ENCODE measurements at places on chromosomes 3 and 15.

GRCh38 chr15:45641999-45642932 lies 7.4 kb downstream of the SQOR start:
- no peak for DNase-seq

- DNase-seq: no peak
Observed at GRCh38 chr3:16012086-16012485, 162.4 kb upstream of the GALNT15 start.

DNA sequence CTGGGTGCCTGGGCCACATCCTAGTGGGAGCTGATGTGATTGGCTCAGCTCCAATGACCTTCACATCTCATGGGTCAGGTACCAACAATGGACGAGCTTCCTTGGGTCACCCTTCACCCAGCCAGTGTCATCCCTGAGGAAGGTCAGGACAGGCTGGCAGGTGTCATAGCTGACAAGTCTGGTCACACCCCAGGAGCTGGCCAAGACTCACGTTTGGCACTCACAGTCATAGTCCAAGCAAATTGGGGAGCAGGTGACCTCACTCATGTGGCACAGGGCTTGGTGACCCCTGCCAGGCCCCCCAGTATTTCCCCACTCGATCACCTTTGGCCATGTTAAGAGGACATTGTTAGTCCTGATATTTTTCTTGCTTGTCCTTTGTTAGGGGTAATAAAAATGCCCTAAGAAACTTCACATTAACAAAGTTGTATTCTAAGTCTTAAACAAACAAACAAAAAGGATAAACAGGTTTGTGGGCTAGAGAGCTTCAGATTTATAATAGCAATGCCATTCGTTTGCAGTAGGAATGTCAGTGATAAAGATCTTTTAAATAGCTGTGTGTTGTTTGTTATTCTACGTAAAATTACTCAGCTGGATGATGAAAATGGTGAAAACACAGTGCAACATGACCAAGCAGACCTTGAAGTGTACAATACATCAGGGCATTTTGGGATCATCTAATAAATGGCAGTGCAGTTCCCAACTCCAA lies 79.5 kb upstream of the POMGNT2 start:
- no peak for DNase-seq

DNA sequence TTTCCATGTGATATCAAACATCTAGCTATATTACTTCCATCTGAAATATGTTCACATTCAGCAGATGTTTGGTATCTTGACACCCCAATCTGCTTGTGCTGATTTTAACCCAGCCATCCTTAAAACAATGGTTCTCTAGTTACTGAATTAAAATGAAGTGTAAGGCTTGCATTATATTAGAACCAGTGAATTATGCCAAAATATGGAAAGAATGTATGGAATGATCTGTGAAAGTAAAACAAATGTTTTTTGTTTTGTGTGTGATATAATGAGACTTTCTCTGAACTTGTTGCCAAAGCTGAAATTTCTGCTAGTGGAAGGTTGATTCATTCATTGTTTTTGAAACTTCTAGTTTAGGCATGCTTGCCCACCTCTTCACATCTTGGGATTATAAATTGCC lies 317.1 kb downstream of the MEX3B start:
- DNase-seq: no peak

DNA sequence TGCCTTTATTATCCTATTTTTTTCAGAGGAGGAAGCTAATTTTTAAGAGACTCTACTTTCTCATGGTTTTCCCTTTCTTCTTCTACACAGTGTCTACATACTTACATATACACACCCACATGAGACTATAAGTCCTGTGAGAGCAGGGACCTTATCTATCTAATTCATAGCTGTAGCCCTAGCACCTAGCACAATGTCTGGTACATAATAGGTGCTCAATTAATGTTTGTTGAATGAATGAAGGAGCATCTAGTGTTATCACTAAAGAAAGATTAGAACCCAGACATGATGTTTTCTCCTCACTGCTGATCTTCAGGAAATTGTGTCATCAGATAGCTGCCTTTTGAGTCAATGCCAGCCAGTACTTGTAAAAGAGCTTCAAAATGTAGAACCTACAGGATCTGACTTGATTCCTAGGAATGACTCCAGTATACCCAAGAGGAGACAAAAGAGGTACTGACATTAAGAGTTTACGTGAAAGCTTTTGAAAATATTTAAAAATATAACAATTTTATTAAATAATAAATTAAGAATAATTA lies 2.5 kb downstream of the SCG5 start:
- DNase-seq: no peak

DNA sequence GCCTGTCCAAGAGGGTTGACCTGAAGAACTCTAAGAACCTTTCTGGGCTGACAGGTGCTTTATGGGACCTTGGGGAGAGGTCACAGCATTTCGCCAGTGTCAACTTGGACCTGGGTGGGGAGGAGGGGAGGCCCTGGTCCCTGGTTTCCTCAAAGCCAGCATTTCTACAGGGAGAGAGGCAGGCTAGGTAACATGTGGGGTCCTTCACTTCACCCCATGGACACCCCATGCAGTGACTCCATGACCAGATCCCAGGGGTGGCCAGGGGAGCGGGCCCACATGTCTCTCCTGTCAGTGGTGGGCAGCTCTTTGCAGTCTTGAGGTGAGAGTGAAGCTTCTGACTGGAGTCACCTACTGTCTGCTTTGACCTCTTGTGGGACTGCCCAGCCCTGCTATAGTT lies 35.8 kb downstream of the GOLGA6L10 start:
- DNase-seq: no peak

DNA sequence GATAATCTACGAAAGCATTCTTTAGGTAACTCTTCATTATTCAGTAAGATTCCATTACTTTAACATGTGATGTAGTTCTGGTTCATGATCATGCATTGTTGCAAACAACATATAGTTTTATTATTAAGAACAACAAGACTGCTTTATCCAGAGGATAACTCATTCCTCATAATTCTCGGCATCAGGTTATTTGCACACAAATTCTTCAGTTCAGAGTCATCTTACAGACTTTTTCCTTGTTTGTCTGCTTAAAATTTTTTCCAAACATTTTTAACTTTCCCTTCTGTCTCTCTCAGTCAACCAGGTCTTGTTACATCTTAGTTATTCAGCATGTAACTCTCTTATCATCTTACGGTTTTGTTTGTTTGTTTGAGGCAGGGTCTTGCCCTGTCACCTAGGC lies 60.1 kb downstream of the VGLL3 start:
- no peak for DNase-seq

DNA sequence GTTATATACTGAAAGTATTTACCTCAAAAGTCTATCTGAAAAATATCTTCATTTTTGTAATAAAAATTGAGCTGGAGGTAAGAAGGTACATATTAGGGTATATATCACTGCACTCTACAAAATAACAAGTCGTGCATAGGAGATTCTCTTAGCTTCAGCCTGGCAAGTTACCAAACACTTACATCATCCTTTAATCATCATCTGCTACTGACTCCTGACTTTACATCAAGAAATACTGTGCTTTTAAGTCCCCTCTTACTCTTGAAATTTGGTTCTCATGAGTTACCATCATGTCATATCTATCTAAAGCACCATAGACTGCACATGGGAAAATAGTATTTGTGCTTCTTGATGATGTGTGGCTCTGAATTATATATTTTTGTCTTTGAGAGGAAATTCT lies 50.8 kb downstream of the LYSMD4 start:
- no peak for DNase-seq

DNA sequence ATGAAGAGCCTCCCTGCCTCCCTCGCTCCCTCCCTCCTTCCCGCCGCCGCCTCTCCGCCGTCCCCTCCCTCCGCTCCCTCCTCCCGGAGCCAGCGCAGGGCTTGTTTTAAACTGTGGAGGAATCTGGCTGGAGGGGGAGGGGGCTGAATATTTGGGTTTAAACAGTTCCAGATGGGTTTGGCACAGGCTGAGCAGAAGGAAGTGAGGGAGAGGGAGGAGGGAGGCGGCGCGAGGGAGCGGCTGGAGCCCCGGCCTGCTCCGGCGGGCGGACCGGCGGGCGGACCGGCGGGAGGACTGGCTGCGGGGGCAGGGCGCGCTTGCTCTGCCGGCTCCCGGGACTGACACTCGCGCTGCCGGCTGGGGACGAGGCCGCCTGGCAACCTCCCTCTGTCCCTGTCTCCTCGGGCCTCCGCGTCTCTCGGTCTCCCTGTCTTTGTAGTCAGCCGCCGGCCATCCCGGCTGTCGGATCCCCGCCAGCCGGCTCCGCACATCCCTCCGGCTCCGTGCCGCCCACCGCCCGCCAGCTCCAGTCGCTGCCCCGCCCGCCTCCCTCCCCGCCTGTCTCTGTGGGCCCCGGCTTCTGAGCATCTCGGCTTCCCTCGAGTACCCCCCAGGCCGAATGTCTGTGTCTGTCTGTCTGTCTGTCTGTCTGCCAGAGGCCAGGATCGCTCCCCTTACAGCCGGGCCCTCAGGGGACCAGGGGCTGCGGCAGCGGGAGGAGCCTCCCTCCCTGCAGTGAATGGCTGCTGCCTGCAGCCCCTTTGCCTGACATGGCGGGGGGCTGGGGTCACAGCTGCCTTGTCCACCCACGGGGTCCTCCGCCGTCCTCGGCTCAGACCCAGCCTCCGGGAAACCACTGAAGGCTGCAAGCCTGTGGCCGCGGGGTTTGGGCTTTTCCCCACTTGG lies 7.6 kb downstream of the EPHB3 start:
- peak; percentile 16 for DNase-seq

- DNase-seq: no peak
Observed at GRCh38 chr15:94252223-94252766, 20.9 kb downstream of the MCTP2 start.

DNA sequence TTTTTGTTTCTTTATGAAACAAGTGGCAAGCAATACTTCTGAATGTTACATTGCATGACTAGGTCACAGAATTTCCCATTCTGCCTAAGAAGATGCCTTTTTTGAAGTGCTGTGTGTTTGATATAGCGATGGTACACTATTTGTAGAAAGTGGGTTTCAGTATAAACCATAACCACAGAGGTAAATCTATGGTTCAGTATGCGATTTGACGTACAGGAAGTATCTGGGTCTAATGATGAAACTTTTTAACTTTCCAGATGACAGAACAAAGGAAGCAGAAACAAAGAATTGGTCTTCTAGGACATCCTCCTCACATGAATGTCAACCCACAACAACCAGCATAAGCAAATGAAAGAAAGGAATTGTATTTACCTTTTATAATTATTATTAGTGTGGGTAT lies 133.4 kb upstream of the BHLHE40 start:
- DNase-seq: no peak

DNA sequence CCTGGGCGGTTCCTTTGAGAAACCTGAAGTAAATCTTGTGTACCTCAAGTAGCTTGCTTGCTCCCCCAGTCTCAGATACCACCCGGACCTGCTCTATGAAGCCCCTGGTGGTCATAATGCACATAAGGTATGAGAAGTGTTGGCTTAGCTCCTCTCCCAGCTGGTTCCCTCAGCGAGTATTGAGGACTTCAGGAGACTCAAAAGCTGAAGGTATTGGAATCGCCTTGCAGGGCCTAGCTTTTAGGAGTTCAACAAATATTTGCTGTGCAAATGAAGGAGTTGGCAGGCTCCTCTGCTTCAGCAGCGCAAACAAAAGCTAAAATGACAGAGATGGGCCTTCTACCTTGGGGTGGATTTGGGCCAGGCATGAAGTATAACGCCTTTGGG lies 1.7 kb downstream of the CMTM8 start:
- DNase-seq: peak; percentile 23

DNA sequence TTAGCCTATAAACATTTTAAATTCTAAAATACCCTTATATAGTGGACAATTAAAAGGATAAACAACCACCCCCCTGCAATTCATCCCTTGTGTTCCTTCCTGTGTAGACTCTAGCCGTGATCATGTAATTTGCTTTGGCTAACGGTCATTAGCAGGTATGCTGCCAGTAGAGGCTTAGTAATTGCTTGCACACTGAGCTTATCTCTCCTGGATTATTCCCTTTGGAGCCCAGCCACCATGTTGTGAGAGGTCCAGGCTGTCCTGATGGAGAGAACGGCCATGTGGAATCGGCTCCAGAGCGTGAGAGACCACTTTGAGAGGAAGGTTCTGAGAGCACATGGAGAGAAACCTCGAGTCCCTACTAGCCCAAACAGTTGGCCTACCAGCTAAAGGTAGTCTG lies 11.0 kb upstream of the BNC1 start:
- no peak for DNase-seq

DNA sequence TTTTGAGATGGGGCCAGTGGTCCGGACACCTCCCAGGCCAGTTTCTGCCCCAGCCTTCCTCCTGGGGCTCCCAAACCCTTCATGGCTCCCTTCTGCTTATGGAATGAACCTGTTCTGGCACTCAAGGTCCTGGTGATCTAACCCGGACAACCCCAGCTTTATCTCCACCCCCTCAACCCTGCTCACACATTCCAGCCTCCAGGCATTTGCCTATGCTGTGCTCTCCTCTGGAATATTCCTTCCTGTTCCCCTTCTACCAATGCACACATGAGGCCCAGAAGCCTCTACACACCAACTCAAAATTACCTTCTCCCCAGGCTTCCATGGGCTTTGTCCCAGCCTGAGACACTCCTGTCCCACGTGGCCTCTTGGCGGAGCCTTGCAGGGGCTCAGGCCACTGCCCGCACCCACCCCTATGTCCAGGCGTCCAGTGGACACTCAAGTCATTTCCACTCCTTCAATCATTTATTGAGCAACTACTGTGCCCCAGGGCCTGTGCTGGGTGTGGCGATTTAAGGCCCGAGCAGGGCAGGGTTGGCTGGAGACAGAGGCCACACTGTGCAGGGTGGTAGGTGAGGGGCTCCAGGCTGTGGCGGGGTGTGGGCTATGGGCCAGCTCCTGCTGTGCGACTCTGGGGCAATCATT lies 18.8 kb downstream of the PLXND1 start:
- DNase-seq: no peak

- DNase-seq: no peak
Observed at GRCh38 chr3:160376681-160377080, 22.3 kb downstream of the IFT80 start.

DNA sequence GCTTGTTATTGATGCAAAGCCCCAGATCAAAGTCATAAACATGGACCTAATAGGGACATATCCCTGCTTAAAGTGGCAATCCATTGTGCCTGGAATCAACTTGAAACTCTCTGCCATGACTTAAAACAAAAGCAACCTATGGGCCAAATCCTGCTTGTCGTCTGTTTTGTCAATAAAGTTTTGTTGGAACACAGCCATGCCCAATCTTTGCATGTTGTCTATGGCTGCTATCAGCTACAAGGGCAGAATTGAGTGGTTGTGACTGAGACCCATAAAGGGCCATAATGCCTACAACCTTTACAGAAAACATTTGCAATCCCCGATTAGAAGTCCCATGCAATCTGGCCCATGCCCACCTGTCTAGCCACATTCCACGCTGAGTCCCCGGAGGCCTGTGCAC lies 235.4 kb downstream of the PLCL2 start:
- no peak for DNase-seq

GRCh38 chr3:46844397-46844796 lies 18.8 kb downstream of the MYL3 start:
- no peak for DNase-seq

DNA sequence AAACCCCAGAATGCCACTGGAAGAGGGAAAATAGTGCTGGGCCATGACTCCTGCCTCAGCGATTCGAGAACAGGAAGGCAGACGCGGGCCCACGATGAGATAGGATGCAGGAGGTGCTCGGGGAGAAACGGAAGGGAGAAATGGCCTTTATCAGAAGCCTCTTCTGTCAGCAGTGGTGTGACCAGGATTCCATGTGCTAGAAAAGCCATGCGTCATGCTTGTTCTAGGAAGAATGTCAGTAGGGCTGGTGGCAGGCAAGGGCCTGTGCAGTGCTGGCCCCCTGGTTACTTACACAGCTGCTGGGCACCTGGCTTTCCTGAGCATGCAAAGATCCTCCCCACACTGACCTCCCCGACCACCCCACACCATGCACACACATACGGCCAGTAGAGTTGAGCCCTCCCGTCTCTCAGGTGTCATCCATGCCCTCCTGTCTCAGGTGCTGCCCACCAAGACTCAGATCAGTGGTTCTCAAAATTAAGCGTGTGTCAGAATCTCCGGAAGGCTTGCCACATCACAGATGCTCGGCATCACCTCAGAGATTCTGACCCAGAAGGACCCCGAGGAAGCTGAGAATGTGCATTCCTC lies 106.7 kb downstream of the ADAMTS17 start:
- no peak for DNase-seq

Data from stimulated activated CD4-positive, alpha-beta T cell treated with anti-CD3 and anti-CD28 coated beads, TNF-alpha, amount 100 ng/mL, for 24 hours (primary cell).